ENCODE measurements at places on chromosomes 16 and 17.
A peak's percentile ranks its signal among the peaks of the same experiment; 100 is the strongest.

- DNase-seq: no peak
Measured at GRCh38 chr17:55285340-55286301, 20.9 kb downstream of the HLF start.

DNA sequence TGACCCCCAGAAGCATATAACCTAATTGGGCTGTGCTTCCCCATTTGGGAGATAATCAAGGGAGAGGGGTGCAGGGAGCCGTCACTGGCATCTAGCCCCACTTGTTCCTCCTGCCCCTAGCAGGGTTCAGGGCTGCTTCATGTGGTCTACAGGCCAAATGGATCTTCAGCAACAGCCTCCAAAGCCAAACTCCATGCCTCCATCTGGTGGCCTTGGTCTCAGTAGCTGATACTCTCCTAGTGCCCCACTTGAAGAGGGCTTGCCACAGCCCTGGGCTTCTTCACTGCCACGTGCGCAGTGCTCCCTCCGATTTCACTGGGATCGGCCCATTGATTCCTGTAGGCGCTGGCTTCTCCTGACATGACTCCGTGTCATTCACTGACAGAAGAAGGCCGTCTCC lies 24.6 kb downstream of the LYRM9 start:
- no peak for DNase-seq

DNA sequence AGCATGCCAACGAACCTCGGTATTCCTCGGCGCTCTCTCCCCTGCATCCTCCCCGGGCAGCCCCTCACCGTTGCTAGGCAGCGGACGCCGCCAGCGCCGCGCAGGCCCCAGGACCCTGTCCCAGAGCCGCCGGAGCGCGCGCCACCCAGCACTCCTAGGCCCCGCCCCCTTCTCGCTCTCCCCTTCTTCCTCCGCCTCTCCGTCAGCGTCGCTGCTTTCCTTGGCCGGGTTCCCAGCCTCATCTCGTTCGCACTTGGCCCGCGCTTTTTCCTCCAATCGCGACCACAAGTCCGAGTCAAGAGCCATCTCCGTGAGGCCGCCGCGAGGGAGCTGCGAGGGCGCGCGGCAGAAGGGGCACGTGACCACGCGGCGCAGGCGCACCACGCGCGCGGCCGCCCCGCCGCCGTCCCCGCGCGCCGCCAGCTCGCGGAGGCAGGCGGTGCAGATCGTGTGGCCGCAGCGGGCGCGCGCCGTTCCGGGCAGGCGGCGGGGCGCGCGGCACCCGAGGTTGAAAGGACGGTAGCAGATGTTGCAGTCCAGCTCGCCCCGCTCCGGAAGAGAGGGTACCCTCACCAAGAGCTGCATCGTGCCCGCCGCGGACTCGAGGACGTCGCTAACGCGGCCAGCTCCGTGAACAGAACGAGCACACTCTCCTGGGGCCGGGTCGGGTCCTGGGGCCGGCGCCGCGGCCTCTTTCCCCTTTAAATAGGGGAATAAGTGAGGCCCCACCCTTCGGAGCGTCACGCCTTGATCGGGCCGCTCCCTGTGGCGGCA lies at the start of gene RNF227:
Gene RNF227 (minus strand): TSS at position 679 of the 774 bp plus-strand sequence. CDS start 94 bp downstream, at position 585.
- DNase-seq: peak; percentile 97

DNA sequence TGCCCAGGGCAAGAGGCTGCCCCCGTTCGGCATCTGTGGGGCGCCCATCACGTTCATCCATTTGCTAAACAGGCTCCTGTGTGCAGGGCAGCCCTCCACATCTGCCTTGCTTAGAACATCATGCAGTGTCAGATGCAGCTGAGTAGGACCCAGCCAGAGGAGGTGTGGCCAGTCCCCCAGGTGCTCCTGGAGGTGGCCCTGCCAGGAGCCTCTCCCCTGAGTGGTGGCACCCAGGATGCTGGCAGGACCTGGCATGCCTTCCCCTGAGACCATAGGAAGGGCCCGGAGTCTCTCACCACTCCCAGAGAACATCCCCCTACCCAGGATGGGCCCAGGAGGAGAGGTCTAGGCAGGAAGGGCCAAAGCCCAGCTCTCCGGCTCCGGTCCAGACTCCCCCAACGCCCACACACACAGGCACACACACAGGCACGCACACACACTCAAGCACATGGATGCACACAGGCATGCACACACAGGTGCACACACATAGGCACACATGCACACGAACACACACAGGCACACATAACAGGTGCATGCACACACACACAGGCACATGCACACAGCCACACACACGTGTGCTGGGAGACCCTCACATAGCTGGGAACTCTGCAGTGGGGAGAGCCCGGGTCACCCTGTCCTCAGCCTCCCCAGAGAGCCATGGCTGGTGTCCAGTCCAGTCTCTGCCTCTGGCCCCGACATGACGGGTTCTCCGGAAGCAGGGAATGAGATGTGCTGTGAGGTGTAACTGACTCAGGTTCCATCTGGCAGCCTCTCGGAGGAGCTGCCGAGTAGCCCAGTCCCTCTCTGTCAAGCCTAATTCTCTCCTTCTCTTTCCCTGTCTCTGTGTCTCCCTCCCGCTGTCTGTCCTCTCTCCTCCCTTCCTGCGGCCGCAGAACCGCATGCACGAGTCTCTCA lies 74.6 kb downstream of the AMFR start:
- DNase-seq: no peak

GRCh38 chr16:2586241-2586640 lies 48.4 kb downstream of the PDPK1 start:
- DNase-seq: no peak

DNA sequence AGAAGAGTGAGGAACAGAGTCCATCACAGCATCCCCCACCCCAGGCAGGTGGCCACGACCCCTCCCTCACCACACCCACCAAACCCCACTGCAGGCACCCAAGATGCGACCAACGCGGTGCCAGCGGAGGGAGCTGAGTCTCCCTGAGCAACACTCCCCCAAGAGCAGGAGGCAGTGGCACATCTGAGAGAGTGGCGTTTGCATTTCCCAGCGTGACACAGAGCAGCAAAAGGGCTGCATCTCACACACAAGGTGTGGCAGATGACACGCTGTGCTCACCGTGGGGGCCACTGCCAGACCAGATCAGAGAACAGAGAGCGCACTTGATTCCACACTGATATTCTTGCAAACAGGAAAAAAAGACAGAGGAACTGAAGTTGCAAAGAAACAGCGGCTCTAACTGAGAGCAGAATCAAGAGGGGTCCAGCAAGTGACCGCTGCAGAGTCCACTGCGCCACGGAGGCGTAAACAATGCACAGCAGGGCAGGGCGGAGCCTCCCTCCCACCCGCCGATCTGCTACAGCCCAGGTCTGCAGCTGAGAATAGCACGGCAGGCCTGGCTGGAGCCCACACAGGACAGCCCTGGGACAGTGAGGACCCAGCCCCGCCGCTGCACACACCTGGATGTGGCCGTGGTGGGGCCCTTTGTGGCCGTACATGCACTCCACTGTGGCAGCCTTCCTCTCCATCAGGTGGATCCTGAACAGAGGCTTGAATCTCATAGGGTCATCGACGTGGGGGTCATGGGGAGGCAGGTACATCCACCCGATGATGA lies 26.0 kb upstream of the C16orf95 start:
- DNase-seq: no peak

- DNase-seq: no peak
Measured at GRCh38 chr17:48155889-48156611, 48.5 kb downstream of the SNX11 start.

- no peak for DNase-seq
Measured at GRCh38 chr17:20189302-20189701, 180.1 kb downstream of the SPECC1 start.

DNA sequence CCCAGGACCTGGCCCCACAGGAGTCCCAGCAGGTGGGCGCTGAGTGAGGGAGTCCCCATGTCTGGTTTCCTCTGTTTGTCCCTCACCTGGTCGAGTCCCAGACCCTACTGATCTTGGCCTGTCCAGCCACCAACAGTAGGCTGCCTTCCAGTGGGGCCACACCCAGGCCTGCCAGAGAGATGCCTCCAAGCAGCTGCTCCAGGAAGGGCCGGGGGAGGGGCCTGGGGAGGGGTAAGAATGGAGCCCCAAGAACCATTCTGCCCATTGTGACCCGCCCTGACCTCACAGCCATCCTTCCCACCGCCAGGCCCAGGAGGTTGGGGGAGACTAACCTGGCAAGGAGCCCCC lies 736 bp downstream of the SPATA20 start:
- DNase-seq: no peak

DNA sequence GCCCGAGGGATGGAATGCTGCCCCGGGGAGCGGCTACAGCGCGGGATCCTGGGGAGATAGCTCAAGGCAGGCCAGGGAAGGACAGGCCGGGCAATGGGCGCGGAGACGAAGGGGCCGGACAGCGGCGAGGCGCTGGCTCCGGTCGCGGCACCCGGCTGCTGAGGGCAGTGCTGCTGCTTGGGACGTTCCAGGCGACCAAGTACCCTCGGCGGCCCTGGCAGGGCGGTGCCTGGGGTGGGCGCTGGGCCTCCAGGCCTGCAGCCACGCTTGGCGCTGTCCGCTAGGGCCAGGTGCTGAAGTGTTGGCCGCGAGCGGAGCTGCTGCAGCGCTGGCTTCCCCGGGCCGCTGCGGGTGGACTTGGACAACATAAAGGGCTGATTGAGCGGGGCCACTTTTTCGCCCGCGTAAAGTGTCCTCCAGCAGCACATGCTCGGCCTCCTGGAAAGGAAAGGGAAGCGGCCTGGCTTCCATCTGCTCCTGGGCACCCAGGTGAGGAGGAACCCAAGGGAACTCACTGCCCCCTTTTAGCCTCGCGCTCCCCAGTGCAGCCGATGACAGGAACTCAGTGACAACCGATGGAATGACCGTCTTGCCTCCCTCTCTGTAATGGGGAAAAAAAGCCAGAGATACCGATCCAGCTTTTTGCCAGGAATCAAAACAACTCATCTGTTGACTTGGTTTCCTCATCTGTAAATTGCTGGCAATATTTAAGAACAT lies 23.7 kb downstream of the CLEC3A start:
- peak; percentile 92 for DNase-seq

GRCh38 chr16:83887080-83887479 lies 11.8 kb upstream of the MLYCD start:
- DNase-seq: no peak

DNA sequence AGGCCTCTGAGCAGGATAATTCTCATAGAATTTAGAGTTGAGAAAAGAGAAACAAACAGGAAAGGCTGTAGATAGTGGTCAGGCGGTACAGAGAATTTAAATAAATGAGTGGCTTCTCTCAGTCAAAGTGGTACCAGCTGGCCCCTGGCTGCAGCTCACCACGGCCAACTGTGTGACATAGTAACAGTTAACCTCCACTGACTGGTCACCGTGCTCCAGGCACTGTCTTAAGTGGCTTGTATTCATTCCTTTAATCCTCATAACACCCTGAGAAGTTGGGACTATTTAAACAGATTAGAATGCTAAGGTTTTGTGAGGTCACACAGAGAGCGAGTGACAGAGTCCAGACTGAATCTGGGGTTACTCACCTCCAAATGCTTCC lies 108.9 kb downstream of the GNAO1 start:
- DNase-seq: no peak

DNA sequence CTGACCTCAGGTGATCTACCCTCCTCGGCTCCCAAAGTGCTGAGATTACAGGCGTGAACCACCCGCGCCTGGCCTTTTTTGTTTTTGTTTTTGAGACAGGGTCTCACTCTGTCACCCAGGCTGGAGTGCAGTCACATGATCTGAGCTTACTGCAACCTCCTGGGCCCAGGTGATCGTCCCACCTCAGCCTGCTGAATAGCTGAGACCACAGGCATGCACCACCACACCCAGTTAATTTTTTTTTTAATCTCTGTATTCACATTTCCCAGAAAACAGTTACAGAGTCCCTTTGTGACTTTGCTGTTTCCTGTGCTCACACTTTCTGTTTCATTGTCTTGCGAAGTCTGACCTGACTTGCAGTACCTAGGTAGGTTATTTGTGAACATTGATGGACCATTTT lies 2.7 kb downstream of the CLUAP1 start:
- no peak for DNase-seq

DNA sequence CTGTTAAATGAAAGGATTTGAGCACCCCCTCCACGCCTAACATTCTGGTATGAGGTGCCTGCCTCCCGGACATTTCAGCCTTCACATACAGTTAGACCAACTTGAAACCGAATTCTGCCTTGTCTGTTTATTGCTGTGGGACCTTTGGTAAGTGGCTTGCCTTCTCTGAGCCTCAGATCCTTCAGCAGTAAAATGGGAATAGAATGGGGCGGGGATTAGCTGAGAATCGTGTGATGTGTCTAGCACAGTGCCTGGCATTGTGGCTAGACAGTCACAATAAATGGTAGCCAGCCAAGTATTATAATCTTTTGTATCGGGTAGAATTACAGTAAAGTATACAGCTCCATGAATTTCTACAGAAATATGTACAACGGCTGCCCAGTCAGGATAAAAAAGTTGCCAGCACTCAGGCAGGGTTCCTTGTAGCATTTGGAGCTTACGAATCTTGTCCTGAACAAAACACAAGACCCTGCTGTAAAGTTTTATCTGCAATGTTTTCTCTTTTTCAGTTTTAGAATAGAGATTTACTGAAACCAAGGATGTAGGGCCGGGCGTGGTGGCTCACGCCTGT lies 786 bp downstream of the TMC7 start:
- DNase-seq: no peak

DNA sequence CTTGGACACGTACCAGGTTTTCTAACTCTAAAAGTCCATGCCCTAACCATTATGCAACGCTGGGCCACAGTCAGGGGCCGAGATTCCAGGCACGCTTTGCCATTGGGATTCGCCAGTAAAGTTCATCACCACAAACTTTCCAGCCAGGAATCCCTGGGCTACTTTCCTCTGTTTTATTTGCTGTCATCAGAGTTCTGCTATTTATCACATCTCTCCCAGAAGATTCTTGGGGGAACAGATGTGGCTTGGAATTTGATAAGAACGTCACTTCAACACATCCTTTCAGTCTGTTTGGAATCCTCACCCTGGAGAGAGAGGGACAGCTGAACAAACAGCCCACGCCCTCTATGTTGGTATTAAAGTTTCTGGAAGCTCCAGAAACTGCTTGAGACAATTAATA lies 109.6 kb upstream of the CACNG3 start:
- DNase-seq: no peak

- DNase-seq: no peak
Measured at GRCh38 chr16:30143347-30143702, 20.3 kb upstream of the MAPK3 start.

DNA sequence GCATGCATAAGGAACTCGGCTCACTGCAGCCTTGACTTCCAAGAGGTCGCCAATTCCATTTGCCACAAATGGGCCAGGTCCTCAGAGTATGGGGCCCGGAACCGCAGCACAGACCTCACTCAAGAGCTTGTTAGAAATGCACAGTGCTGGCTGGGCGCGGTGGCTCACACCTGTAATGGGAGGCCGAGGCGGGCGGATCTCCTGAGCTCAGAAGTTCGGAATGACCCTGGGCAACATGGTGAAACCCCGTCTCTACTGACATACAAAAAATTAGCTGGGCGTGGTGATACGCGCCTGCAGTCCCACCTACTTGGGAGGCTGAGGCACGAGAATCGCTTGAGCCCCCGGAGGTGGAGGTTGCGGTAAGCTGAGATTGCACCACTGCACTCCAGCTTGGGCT lies 19.6 kb upstream of the N4BP1 start:
- peak; percentile 56 for DNase-seq

DNA sequence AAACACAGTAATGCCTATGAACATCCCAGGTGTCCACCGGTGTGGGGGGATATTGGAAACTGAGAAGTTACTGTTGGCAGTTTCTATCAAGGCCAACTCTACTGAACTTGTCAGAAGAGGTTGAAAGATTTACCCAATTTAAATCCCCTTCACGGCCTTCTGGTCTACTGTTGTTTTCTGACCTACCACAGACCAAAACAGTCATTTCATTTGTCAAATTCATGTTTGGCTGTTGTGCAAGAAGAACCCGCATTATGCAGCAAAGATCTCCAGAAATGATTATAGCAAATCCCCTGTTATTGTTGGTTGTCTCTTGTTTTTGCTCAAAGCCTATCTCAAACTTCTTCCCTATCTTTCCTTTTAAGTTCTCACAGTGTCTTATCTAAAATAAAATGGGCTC lies 73.1 kb upstream of the MAF start:
- no peak for DNase-seq

GRCh38 chr17:50621574-50622031 lies 13.1 kb upstream of the ABCC3 start:
- DNase-seq: no peak

All from osteocyte (in vitro differentiated cells).